ENCODE measurements at places on chromosomes 1 and 21.

DNA sequence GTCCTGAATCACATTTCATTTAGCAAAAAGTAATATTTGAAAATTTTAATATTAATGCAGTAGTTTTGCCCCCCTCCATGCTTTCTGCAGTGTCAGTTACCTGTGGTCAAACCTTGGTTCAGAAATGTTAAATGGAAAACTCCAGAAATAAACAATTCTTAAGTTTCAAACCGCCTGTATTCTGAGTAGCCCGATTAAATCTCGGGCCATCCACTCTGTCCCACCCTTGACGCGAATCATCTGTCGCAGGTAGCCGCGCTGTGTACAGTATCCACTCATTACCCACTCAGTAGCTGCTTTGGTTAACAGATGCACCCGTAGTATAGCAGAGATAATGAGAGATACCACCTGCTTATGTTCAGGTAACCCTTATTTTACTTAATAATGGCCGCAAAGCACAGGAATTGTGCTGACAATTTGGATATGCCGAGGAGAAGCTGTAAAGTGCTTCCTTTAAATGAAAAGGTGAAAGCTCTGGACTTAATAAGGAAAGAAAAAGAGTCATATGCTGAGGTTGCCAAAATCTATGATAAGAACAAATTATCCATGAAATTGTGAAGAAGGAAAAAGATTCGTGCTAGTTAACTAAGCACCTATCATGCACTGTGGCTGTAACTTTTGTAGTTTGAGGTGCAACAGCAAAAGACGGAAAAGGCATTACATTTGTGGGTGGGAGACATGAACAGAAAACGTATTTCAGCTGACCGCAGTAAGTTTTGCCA lies 889 bp upstream of the SCYL3 start:
- no peak for DNase-seq

DNA sequence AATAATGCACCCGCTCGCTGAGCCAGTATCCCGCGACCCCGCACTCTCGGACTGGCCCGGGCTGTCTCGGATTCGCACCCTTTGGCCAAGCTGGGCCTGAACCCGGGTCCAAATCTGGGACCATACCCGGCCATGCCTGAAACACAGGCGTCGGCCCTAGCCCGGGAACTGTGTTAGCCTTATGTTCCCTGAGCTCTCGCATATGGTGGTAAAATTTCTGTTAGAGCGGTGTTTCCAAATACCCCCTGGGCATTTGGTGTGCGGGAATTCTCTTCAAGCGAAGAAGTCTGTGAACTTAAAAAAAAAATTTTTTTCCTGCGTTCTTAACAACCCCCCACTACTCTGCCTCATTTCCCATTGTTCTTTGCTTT lies 3.1 kb downstream of the RNF220 start:
- DNase-seq, result no peak

DNA sequence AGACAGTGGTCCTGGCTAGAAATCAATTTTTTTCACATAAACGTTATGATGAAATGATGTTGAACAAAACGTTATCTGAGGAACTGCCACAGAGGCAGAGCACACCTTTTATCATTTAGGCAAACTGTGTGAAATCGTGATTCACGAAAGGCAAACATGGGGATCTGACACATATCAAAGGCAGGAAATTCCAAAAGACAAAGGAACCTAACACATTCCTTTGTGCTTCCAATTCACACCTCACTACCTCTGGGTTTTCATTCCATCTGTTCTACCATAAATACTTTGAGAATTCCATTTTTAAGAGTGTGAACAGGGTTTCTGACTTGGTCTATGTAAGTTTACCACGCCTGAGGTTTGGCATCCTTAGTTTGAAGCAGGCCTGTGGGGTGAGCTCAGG lies 119.5 kb upstream of the KRTAP19-8 start:
- no peak for DNase-seq

- no peak for DNase-seq
Observed at GRCh38 chr1:169466259-169467230, 19.2 kb downstream of the SLC19A2 start.

DNA sequence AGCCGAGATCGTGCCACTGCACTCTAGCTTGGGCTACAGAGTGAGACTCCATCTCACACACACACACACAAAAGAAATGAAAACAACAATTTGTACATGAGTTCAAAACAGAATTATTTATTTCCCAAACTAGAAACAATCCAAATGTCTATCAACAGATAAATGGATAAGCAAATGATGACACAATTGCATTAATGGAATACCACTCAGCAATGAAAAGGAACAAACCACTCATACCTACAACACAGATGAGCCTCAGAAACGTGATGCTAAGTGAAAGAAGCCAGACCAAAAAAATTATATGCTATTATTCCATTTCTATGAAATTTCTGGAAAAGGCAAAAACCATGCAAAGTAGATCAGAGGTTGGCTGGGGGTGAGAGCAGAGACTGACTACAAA lies 2.0 kb upstream of the PGD start:
- DNase-seq, result no peak

GRCh38 chr1:86773341-86774288 lies 69.2 kb downstream of the SH3GLB1 start:
- DNase-seq, result no peak

DNA sequence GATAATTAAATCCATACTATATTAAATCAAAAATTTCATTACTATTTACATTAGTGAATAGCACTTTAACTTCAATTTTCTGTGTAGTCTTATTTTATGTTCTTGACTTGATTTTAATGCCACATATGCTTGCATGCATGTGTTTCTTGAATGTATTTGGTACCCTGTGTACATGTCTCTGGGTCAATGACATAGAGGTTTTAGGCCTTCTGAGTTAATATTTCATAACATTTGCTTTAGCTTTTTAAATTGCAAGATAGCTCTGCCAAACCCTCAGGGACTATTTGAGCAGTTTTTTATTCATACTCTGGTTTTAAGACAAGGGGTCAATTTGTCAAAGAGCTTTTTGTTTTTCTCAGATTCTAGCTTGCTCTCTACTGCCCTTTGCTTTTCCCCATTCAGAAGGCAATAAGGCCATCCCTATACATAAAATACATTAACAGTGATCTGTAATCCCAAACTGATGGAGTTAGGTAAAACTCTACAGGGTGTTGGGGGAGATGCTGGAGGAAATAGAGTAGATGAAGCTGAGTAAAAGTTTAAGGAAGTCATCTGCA lies 5.0 kb downstream of the MLLT11 start:
- DNase-seq, result no peak

DNA sequence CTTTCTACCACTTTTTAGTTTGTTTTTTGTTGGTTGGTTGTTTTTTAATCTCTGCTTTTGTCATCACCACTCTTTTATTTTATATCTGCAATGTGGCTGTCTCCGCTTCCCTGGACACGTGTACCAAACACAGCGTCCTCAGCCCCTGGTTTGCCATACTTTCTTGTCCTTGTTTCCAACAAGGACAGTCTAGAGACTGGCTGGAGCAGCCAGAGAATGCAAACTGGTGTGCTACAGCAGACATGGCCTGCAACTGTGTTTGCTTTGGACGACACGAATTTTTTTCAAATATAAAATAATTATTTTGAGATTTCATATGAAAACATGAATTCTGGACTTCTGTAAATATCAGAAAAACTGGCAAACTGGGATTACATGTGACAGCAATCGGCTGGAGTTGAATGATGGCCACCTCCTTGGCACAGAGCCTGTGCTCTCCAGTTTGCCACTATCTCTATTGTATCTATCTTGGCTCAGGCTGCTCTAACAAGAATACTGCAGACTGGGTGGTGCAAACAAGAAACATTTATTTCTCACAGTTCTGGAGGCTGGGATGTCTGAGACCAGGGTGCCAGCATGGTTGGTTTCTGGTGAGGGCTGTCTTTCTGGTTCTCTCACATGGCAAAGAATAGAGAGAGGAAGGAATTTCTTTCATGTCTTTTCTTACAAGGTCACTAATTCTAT lies 34.6 kb upstream of the POU2F1 start:
- no peak for DNase-seq

GRCh38 chr1:84382127-84382526 lies 16.2 kb upstream of the DNASE2B start:
- no peak for DNase-seq

DNA sequence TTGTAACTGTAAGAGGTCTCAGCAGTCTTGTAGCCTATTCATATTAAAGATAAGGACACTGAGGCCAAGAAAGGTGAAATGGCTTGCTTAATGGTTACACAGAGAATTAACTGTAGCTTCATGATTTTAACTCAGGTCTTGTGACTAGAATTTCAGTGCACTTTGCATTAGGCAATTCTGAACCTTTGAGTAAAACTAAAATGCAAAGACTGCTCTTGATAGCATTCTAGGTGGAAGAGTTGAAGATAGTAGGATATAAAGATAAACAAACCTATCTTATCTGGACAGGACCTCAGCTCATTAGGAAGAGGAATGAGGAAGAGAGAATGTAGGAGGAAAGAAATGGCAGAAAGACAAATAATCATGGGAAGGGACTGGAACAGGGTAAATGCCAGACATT lies 68.6 kb upstream of the RGL1 start:
- no peak for DNase-seq

- no peak for DNase-seq
Observed at GRCh38 chr1:85360730-85361493, 84.5 kb upstream of the BCL10 start.

DNA sequence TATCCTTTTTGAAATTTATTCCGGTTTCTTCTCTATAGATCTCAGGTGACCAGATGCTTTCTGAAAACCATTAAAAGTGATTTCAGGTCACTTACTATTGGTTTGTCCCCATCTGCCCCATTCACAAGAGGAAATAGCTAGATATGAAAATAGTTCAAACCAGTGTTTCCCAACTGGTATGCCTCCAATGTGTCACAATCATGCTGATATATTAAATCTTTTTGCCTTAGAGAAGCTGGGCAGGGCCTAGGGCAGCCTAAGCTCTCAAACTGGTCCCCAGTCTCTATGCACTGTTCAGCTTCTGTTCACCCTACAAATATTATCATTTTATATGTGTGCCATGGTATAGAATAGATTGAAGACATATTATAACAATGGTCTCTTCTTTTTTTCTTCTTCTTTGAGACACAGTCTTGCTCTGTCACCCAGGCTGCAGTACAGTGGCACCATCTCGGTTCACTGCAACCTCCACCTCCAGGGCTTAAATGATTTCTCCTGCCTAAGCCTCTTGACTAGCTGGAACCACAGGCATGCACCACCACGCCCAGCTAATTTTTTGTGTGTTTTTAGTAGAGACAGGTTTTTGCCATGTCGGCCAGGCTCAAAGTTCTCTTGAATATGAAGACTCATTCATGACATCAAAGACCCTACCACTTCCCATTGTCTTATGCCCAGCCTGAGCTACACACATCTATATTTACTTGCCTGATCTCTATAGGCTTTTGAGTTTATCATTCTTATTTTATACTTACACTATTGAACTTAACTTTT lies 15.7 kb downstream of the PTPN22 start:
- DNase-seq, result no peak

DNA sequence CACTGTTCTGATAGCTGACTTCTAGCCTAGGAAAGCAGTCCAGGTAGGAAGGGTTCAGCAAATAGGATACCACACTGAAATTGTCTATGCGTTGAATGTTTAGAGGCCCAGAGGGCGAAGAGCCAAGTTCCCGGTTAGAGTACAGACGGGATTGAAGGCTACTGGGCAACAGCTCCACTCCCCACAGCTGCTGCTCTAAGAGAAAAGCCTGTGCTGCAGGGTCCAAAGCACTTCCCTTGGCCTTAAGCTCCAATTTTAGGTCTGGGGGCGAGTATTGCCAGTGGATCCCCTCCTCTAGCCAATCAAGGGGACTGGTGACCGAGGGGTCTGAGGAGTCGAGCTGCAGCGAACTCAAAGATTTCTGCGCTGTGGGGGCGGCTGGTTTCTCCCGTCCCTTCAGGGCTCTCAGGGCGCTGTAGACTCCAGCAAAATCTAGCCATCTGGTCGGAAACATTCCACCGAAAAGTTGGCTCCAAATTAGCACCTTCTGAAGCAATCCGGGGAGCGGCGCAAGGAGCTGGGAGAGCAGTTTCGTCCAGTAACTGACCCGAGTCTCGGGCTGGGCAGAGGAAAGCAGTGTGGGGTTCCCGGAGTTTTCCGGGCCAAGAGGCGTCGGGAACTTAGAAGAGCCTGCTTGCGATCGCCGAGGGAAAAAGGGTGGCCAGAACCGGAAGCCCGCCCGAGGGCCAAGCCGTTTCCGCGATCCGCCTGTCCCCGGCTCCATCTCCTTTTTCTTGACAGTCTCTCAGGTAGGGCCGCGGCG lies 748 bp downstream of the PPP1R15B start:
- DNase-seq, result peak; percentile 68

GRCh38 chr21:26179501-26179900 lies 8.9 kb upstream of the APP start:
- DNase-seq, result no peak

GRCh38 chr1:25502957-25503356 lies 40.4 kb upstream of the LDLRAP1 start:
- no peak for DNase-seq

GRCh38 chr1:194442901-194443575 lies 1256.6 kb upstream of the B3GALT2 start:
- no peak for DNase-seq

- no peak for DNase-seq
Observed at GRCh38 chr1:89529196-89529595, 4.6 kb downstream of the LRRC8B start.

DNA sequence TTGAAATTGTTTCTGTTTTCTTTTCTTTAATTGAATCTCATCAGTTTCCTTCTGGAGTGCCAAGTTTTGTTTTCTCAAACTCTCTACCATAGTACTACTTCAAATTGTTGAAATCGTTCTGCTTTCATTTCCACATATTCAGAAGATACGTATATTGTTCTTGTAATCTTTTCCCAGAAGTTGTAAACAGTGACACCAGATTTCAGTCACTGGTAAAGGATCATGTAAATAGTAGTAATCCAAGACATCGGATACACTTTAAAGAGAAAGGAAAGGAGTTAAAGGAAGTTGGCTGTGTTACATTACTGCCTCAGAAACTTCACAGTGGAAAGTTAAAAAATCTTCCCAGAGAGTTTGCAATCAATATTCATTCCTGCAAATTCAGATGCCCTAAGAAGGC lies 67.5 kb downstream of the RGL1 start:
- no peak for DNase-seq

DNA sequence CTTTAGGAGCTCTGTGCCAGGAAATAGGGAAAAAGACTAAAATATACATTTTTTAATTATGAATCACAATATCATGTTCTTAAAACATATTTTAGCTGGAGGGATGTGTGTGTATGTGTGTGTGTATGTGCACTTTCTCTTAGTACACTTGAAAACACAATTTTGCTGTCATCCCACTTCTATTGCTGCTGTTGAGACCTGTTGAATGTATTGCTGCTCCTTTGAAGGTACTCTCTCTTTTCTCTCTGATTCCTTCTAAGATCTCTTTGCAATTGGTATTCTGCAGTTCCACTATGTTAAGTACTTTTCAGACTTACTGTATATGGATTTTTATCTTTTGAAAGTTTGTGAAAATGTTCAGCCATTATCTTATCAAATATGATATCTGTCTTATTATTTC lies 43.5 kb upstream of the COG2 start:
- DNase-seq, result no peak

- no peak for DNase-seq
Observed at GRCh38 chr21:35563885-35564451, 496.4 kb downstream of the SETD4 start.

DNA sequence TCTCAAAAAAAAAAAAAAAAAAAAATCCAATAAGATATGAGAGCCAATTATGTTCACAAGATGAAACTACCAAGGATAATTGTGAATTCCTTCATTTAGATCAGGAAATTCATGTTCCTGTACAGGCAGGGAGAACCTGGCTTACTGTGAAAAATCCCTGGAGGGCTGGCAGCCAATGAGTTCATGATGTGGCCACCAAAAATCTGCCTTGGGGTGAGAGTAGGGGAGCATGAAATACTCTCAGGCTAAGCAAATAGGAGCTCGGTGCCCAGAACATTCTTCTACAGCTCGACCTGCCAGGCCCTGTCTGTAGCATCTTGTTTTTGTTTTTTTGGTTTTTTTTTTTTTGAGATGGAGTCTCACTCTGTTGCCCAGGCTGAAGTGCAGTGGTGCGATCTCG lies 50.1 kb downstream of the PIK3CD start:
- no peak for DNase-seq
